Muscle of leg (tissue), 16 donors: ENCODE measurements at places on chromosomes 5 and 9. TPM values are rescaled to one million over a fixed set of nuclear protein-coding genes. Genes with fewer than 3 reads are reported as not detected.
A peak's percentile ranks its signal among the peaks of the same experiment; 100 is the strongest.

- no peaks in the 10 kb centered on the region for H3K27me3 ChIP-seq
- no peak for DNase-seq
- H3K4me3 ChIP-seq: no peak overlapping the region
- H3K27ac ChIP-seq: no peak overlapping the region
- no peaks in the 10 kb centered on the region for H3K36me3 ChIP-seq
- no peaks in the 10 kb centered on the region for H3K4me1 ChIP-seq
Observed at GRCh38 chr5:8383616-8384015, 514.7 kb downstream of the MTRR start.

DNA sequence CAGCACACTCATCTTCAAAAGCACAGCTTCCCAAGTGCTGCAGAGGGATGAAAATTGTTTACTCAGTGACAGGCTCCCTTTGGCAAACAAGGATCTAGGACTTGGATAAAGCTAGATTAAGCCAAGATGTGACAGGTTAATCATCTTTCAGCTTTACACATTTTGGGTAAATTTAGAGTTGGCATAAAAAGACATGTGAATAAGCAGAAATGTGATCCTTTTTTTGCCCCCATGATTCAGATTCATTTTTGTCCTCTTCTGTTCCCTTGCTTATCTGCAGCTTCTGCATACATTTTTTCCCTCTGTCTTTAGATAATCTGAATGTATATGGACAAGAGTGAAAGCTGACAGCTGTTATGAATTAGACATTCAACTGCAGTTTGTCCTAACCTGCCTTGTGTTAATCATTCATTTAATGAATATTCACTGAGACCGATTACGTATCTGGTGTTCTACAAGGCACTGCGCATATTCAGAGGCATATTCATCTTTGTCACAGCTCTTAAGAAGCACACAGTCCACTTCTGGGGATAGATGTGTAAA, 19.6 kb downstream of the ADAMTSL1 start:
- H3K27ac ChIP-seq: no peak overlapping the region
- no peaks in the 10 kb centered on the region for H3K36me3 ChIP-seq
- no peak for DNase-seq

- no peaks in the 10 kb centered on the region for H3K36me3 ChIP-seq
- no peak for DNase-seq
- no peak overlapping the region for H3K4me3 ChIP-seq
- H3K27ac ChIP-seq: no peak overlapping the region
Observed at GRCh38 chr5:96597438-96598020, 64.6 kb upstream of the CAST start.

DNA sequence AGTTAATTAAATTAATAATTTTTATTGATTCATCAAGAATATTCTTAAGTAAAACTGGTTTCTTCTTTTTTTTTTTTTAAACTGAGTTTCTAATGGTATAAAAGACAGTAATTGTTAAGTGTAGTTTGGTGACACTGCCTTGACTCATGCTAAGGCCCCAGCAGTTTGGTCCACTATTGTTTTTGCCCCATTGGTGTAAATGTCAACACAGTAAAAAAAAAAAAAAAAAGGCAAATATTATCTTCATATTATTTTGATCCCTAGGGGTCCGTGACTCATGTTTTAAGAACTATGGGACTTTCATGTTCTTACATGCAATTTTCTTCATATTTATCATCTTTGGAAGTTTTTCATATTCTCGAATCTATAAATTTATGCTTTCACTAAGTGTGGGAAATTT, 29.2 kb upstream of the JAK2 start:
- no peaks in the 10 kb centered on the region for H3K36me3 ChIP-seq
- no peaks in the 10 kb centered on the region for H3K27me3 ChIP-seq
- H3K4me3 ChIP-seq: no peak overlapping the region
- DNase-seq: no peak
- no peaks in the 10 kb centered on the region for H3K4me1 ChIP-seq

DNA sequence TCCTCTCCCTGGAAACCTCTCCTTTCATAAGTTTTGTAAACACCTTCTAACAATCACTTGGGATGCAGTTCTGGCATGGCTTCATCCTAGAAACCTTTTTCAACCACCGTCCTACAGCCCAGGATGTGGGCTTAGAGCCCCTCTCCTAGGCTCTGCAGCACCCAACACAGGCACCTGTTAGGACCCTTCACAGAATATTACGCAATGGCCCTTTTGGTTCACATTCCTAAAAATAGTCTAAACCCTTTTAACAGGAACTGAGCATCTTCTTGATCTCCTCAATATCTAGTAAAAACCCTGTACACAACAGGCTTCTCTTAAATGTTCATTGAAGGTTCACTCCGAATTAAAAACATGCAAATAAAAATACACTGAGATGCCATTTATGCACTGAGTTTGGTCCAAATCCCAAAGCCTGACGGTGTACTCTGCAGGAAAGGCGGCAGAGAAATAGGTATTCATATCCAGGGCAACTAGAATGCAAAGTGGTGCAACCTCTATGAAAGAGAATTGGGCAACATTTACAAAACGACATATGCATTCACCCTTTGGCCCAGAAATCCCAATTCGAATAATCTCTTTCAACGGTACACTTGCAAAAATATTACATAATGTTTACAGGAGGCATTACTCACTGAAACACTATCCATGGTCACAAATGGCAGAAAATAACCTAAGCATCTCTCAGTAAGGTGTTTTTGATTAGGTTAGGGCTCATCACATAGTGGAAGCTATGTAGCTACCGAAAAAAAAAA, 169.3 kb downstream of the SEMA5A start:
- no peak overlapping the region for H3K4me3 ChIP-seq
- no peak for DNase-seq
- no peaks in the 10 kb centered on the region for H3K27me3 ChIP-seq
- peaks cover 9% of the 10 kb centered on the region for H3K4me1 ChIP-seq
- no peak overlapping the region for H3K27ac ChIP-seq

DNA sequence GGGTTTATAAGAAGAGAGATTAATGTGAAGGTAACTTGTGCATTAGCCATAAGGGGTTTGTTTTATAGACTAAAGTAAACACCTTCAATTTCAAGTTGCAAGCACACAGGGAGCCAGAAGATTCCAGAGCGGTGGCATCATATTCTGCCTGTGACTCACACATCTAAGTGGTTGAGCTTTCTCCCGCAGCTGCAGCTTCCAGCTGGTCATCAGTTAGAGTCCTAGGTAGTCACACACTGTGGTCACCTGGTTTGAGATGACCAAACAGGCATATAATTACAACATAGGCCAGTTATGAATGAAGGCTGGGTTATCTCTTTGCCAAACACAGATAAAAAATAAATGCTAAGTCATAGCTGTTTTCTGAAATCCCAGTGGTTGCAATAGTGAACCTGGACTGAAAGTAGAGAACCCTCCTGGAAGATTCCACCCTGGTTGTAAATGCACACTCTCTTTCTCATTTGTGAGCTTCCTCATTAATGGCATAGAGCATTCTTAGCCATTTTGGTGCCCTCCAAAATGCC, 171.3 kb downstream of the GDNF start:
- H3K4me1 ChIP-seq: peaks cover 12% of the 10 kb centered on the region
- no peaks in the 10 kb centered on the region for H3K27me3 ChIP-seq
- peak overlapping the region; percentile 50 for H3K27ac ChIP-seq

DNA sequence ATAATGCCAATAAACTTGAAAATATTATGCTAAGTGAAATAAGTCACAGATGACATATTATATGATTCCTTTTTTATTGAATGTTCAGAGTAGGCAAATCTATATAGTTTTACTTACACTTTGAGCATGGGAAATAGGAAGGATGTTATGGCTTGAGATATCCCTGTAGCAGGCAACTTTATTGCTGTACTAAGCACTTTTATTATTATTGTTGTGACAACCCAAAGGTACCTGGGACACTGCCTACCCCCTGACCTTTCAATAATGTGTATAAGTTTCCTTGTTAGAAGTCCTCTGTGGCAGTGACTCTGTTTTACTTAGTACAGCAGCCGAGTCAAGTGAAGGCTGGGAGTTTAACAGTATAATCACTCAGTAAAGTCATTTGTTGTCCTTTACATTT, 39.9 kb downstream of the SHOC1 start:
- no peaks in the 10 kb centered on the region for H3K27me3 ChIP-seq
- no peaks in the 10 kb centered on the region for H3K36me3 ChIP-seq
- no peak overlapping the region for H3K4me3 ChIP-seq
- DNase-seq: no peak

- no peaks in the 10 kb centered on the region for H3K36me3 ChIP-seq
- peaks cover 28% of the 10 kb centered on the region for H3K4me1 ChIP-seq
- H3K27me3 ChIP-seq: no peaks in the 10 kb centered on the region
- DNase-seq: peak; percentile 34
Observed at GRCh38 chr9:79664375-79664831, 92.6 kb downstream of the TLE4 start.

Gene OR4F3
- not detected for total RNA-seq

DNA sequence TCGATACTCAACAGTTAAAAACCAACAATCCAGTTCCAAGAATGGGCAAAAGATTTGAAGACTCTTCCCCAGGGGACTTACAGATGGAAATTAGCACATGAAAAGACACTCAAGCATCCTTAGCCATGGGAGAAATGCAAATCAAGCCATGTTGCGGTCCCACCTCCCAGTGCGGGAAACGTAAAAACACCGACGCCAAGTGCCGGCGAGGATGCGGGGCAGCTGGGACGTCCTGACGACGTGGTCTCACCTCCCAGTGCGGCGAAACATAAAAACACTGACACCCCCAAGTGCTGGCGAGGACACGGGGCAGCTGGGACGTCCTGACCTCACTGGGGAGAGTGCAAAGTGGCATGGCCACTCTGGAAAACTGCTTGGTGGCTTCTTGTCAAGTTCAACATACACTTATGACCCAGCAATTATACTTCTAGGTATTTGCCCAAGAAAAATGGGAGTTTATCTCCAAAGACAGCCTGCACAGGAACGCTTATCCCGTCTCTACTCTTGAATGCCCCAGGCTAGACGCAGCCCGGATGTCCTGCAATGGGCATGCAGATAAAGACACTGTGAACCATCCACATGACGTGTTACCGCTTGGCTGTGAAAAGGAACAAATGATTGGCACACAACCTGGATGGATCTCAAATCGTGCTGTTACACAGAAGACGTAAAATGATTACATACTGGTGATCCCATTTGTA, 60.1 kb upstream of the UBAC1 start:
- H3K36me3 ChIP-seq: no peaks in the 10 kb centered on the region
- H3K27me3 ChIP-seq: no peaks in the 10 kb centered on the region
- DNase-seq: no peak
- H3K4me1 ChIP-seq: peaks cover 22% of the 10 kb centered on the region

- no peaks in the 10 kb centered on the region for H3K36me3 ChIP-seq
- H3K4me3 ChIP-seq: no peak overlapping the region
- no peak overlapping the region for H3K27ac ChIP-seq
- H3K4me1 ChIP-seq: peaks cover 36% of the 10 kb centered on the region
- DNase-seq: no peak
Observed at GRCh38 chr5:170408877-170409660, 19.9 kb upstream of the KCNMB1 start.

DNA sequence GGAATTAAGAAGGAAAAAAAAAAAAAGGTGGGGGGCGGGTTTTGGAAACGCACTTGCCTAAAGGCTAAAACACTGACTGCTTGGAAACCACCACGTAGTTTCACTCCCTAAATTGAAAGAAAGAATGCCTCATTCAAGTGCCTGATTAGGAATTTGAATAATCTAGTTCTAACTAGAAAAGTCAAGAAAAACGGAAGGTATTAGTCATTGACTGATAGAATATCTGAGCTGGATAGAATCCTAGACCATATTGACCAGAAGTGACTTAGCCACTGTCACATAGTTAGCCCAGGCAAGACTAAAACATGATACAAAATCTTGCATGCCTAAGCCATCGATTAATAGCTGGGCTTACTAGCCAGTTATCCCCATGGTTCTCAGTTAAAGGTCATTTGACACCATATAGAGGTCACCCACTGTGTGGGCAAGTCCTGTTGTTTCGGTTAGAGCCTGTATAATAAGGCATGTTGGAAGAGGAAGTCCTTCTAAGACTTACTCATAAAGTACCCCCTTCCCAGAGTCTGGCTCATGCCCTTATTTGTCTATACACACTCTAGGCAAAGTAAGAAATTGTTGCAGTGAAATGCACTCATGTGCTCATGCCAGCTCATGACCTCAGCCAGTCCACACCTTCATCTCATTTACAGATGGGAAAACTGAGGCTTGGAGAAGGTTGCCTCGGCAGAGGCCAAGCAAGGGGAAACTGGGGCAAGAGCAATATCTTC, 40.2 kb downstream of the SH3RF2 start:
- H3K4me3 ChIP-seq: no peak overlapping the region
- no peaks in the 10 kb centered on the region for H3K36me3 ChIP-seq
- H3K27ac ChIP-seq: no peak overlapping the region
- no peaks in the 10 kb centered on the region for H3K27me3 ChIP-seq
- DNase-seq: no peak

DNA sequence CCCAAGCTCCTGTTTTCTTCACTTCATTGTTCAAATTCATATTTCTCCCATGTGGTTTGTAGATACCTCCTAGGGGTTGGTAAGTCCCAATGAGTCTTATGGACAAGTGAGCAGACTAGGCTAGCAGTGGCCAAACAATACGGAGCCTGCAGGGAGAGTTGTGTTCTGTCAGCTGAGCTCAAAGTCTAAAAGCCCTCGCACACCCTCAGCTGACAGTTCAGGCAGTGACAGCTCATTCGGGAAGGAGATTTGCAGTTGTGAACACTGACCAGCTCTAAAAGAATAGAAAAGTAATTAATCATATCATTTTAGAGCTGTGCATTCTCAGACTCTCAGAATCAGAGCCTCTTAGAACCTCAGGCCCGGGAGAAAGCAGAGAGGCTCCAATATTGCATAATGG, 95.1 kb downstream of the SH3TC2 start:
- DNase-seq: no peak
- no peaks in the 10 kb centered on the region for H3K27me3 ChIP-seq
- H3K27ac ChIP-seq: no peak overlapping the region
- peaks cover 60% of the 10 kb centered on the region for H3K4me1 ChIP-seq
